AG04450 (cell line): ENCODE measurements at places on chromosomes 6 and 20. TPM values are rescaled to one million over a fixed set of nuclear protein-coding genes. Genes with fewer than 3 reads are reported as not detected.
A peak's percentile ranks its signal among the peaks of the same experiment; 100 is the strongest.

GRCh38 chr6:169048865-169049205 lies 204.8 kb downstream of the THBS2 start:
- no peak for DNase-seq

DNA sequence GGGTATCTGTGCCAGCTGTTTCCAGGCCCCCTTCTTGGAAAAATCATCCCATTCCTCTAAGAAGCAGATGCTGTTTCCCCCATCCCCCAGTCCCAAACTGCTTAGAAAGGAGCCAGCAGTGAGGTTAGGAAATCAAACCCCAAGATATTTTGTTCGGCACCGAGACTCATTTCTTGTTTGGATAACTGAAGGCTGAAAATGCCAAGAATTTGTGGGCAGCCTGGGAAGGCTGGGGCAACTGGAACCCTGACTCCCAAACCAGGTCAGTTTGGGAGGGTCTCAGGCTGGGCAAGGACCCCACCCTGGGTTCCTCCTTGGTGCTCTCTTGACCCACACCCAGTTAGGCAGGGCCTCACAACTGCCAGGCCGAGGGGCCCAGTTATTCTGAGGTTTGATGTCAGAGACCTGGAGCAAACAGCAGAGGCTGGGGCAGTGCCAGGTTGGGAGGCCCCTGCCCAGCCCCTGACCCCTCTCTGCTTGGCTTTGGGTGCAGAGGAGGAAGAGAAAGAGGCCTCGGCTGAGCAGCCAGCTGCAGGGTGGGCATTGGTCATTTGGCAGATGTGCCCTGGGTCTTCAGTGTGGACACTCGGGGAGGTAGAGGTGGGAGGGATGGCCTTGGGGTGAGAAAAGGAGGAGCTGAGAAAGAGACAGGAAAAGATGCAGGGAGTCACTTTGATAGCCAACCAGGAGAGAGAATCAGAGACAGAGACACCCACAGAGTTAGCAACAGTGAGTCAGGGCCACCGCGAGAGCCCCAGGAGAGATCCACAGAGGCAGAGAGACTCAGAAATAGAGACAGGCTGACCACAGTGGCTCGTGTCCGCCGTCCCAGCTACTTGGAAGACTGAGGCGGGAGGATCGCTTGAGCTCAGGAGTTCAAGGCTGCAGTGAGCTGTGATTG lies 5.0 kb downstream of the ANGPT4 start:
- DNase-seq, result no peak

- DNase-seq, result no peak
Observed at GRCh38 chr20:34061695-34062094, 50.3 kb downstream of the EIF2S2 start.

DNA sequence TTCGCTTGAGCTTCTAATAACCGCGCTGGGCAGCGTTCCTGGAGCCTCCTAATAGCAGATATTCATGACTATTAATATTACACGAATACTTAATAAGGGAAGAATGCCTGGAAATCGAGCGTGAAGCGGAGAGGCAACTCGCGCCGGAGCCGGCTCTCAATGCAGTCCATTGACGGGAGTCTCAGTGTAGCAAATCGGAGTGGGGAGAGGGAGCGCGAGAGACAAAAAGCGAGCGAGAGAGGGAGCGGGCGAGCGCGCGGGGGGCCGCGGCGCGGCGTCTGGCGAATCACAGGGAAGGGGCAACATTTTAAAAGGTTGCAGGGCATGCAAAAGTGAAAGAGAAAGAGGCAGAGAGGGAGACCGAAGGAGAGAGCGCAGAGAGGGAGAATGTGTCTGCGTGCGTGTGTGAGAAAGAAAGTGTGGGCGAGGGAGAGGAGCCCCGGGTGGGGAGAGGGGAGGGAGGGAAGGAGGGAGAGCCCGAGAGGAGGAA lies 2.9 kb downstream of the TFAP2A start:
- peak; percentile 33 for DNase-seq

- no peak for DNase-seq
Observed at GRCh38 chr6:42101186-42101657, 41.2 kb downstream of the C6orf132 start.

DNA sequence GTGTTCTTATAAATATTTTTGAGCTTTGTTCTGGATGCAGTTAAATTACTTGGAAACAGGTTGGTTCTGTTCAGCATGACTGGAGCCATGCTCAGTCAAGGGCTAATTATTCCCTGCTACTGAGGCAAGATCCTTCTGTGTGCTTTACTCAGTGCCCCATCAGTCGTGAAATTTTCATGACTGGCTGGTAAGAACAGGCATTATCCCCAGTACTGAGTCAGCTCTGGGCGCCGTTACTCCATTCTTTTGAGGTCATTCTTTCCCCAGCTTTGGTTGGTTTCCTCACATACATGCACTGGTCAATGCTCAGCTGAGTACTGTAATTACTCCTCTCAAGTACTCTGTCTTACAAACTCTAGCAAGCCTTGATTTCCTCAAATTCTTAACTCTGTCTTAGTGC lies 71.3 kb downstream of the CDKAL1 start:
- DNase-seq, result no peak

The SF3B5 gene
- 152 and 200 TPM in 2 replicates for polyA plus RNA-seq

DNA sequence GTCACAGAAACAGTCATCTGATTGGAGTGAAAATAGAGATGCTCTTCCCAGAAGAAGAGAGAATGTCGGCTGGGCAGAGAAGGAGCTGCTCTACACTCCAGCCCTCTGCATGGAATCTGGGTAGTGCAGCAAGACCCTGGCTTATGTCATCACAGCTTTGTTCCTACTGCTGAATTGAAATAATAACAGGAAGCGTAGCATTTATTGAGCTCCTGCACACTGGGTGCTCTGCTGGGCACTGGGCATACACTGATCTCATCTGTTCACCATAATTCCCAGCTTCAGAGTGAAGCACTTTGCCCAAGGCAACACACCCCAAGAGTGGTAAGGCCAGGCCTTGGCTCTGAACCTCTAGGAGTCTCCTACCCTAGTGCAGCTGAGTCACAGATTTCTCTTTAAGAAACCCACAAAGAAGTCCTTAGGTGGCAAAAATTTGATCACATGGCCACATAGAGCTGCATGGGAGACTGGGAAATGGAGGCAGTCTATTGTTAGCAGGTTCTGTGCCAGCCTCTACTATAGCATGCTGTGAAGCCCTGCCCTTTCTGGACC lies 3.9 kb upstream of the SDCBP2 start:
- no peak for DNase-seq

The ZSCAN23 gene
- 3.5 and 4.6 TPM in 2 replicates for polyA plus RNA-seq

The OPRM1 gene
- polyA plus RNA-seq, result not detected in 2 replicates
